ENCODE measurements at places on chromosomes 5 and 9.

DNA sequence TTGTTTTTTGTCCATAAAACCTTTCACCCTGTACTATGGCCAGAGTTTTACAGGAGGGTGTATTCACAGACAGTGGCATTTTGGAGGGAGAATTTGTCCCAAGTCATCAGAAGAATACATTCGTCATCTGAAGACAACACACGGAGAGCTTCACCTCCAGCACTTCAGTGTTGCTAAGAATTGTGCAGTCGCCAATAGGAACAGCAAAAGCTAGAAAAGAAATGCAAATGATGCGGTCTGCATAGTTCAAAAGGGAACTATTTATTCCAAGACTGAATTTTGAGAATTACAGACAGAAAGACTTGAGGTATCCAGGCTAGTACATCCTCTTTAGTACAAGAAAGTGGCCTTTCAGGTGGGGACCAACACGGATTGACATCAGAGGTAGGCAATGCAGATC lies 399.2 kb upstream of the KIF2A start:
- no peak for DNase-seq

GRCh38 chr5:161261668-161262323 lies 284.7 kb downstream of the GABRB2 start:
- DNase-seq: no peak

- no peak for DNase-seq
Measured at GRCh38 chr5:34657988-34658387, 1.9 kb downstream of the RAI14 start.

GRCh38 chr5:10031817-10032216 lies 217.9 kb downstream of the ATPSCKMT start:
- no peak for DNase-seq

- no peak for DNase-seq
Measured at GRCh38 chr5:129107637-129108036, 13.1 kb downstream of the ISOC1 start.

DNA sequence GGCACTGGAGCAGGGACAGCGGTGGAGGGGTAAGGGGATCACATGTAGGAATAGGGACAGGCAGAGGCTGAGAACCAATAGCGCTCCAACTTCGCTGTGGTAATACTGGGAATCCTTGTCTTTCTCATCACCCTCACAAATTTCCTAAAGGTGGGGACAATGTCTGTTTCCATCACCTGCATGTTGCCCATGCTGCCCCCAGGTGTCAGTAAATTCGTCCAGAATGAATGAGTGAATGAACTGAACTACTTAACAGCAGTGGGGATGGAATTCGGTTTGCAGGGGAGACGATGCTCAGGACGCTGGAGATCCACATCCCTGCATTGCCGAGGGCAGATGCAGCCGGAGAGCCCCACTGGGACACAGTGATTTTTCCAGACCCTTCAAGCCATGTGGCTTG lies 129.9 kb downstream of the PDZD2 start:
- DNase-seq: no peak

GRCh38 chr9:111719541-111719940 lies 58.1 kb downstream of the GNG10 start:
- DNase-seq: no peak

DNA sequence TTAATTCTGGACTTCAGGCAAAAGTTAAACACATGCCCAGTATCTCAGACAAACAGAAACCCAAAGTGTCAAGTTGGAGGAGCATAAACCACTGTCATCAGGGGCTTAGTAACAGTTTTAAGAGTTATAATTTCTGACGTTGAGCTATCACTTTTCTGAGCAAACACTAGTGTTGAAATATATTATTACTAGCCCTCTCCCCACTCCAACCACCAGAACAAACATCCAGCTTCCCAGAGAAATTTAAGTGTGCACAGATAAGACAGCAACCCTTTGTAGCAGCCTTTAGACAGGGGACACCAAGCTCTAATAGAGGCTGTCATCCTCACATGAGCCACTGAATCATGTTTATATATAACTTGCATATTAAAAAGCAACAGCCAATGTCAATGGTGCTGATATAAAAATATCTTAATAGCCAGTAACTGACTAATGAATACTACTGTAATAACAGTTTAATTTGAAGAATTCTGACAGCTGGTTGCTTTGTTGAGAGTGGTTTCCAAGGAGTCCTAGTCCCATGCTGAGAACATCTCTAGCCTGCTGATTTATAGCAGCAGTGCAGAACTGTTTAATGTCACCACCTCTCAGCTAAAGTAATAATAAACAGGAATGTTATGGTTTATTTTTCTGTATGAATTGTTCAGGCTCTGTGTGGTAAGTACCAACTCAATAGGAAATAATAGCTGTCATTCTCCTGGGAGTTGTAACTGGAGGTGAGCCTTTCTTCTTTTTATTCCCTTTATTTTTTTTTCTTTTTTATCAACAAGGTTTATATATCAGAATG lies 528.7 kb upstream of the ZNF608 start:
- no peak for DNase-seq

DNA sequence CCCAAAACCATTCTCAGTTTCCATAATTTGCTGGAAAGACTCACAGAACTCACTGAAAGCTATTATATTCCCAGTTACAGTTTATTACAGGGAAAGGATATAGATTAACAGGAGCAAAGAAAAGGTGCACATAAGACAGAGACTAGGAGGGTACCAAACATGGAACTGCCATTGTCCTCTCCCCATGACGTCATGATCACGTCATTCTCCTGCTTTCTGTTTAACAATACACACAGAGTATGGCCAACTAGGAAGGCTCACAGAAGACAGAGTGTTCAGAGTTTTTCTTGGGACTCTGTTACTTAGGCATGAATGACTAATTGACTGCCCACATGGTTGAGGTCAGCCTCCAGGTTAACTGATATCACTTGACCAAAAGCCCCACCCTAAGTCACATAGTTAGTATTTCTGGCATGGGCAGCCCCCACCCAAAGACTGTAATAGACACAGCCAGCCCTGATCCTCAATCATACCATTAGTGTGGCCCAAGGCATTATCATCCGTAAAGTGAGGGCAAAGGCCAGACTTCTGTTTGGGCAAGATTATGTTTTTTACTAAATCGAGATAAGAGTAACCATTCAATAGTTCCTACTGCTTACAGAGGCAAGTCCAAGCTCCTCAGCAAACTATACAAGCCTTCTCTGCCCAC lies 353.5 kb upstream of the POU5F2 start:
- DNase-seq: no peak

GRCh38 chr5:116814626-116815385 lies 240.2 kb upstream of the SEMA6A start:
- DNase-seq: no peak

All from activated CD4-positive, alpha-beta T cell treated with anti-CD3 and anti-CD28 coated beads, Interleukin-2, amount 50 U/mL, for 48 hours (primary cell).